ENCODE measurements at places on chromosomes 5 and 9.

GRCh38 chr9:79542735-79543620 lies 28.8 kb upstream of the TLE4 start:
- DNase-seq, result no peak

DNA sequence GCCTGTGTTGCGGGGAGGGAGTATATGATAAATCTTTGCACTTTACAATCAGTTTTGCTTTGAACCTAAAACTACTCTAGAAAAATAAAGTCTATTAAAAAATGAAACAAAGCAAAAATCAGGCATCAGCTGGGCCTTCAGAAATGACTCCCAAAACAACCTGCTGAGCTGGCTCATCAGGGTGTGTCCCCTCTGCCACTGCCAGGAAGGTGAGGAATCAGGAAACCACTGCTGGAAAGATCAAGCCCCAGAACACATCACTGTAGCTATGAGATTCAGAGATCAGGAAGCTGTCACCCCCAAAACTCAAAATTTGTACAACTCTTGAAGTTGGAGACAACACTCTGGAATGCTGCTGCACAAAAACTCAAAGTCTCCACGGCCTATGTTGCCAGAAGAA lies 40.5 kb upstream of the TBCA start:
- no peak for DNase-seq

DNA sequence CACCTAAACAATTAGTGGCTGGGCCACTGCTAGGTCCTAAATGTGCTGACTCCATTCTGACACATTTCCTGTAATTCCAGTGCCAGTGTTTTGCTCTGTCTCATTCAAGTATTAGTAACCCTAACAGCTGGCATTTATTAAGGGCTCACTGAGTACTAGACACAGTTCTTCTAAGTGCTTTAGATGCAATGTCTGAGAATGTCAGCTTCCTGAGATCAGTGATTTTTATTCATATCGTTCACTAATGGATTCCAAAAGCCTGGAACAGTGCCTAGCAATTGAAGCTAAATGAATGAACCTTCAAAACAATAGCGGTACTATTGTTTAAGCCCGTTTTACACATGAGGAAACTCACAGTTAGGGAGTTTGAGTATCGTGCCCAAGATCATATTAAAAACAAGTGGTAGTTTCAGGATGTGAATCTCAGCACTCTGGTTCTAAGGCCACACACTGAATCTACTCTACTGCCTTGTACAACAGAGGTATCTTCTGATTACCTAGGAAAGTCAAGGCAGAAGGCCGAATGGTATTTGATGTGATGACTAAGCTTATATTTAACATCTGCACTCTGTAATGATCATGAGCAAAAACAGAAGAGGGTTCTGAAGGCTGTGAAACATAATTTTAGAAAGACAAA lies 304.0 kb downstream of the PJA2 start:
- no peak for DNase-seq

DNA sequence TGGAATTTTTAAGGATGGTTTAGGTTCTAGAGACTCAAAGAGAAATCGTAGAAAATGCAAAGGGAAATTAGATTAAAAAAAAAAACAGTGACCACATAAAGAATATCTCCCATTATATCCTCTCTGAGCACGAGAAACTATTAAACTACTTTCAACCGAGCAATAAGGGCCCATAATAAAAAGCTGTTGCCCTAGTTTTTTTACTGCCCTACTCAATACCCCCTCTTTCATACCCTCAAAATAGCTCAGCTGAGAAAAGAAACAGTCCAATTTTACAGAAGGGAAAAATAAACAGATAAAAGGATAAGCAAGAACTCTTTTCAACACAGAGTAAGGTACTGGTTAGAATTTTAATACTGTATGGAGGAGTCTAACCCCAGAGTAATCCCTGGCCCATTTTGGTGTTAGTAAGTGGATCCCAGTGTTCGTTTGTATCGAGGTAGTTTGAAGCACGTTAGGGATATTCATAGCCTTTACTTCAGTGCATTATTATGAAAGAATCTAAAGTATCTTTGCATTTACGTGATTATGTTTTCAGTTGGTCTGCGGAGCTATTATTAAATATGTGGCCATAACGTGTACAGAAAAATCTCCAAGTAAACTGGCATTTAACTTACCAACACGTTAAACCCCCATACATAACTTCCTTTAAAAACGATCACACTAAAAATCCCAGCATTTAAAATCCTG lies 980 bp upstream of the RHOBTB3 start:
- no peak for DNase-seq

GRCh38 chr9:23686257-23686656 lies 139.8 kb downstream of the ELAVL2 start:
- DNase-seq, result no peak

- no peak for DNase-seq
Measured at GRCh38 chr9:128860937-128861336, 20.8 kb downstream of the KYAT1 start.

DNA sequence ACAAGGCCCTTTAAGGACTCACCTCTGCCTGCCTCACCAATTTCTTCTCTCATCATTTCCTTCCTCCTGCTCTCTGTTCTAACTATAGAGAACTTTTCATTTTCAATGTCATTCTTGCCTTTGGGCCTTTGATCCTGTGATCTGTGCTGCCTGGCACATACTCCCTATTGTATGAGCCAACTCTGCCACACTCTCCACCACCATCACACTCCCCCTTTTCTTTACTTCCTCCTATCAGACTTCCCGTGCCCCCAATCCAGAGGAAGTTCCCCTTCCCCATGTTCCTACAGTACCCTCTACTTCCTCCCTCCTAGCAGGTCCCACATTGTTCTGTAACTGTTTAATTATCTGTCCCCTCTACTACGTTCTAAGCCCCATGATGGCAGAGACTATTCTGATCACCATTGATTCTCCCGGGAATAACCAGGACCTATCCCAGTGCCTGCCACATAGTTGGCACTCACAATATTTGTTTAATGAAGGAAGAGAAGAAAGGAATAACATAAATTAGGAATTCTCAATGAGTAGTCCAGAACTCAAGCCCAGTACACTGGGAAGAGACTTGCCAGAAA lies 27.5 kb downstream of the ADAM19 start:
- peak; percentile 46 for DNase-seq

DNA sequence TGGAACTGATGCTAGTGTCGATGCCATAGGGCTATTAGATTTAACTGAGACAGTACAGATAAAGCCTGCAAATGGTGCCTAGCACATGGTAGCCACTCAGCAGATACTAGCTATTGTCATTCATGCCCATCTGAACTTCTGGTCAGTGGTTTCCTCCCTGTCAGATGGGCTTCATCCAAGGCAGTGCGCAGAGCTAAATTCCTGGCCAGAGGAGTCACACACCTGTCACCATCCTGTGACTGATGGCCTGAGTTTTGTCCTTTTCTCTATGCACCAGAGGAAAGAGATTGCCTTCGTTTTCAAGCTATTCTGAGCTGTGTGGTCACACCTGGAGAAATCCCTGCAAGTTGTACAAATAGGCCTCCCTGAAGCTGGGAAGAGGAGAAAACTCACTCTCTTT lies 34.7 kb downstream of the MSX2 start:
- no peak for DNase-seq

DNA sequence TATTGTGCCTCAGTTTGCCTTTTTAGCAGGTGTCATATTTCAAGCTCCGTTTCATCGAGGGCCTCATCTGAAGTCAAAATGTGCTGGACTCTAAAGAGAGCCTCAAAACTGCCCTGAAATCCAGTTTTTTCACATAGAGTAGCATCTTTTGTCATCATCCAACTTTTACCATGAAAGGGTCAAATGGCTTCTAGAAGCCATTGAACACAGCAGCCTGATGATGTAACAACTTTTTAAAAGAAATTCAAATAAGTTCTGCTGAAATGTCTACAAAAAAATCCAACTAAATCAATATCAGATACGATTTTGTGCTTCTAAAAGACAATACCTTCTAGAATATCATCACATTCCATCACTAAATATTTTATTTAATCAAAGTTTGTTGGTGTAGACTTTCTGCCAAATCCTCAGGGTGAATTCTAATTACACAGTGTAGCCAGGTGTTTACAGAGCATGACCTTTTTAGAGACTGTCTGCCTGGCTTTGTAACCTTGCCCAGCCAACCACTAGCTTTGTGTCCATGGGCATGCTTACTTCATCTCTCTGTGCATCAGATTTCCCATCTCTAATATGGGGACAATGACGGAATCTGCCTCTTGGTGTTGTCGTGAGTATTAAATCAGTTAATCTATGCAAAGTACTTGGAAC lies 505.0 kb downstream of the EBF1 start:
- no peak for DNase-seq

DNA sequence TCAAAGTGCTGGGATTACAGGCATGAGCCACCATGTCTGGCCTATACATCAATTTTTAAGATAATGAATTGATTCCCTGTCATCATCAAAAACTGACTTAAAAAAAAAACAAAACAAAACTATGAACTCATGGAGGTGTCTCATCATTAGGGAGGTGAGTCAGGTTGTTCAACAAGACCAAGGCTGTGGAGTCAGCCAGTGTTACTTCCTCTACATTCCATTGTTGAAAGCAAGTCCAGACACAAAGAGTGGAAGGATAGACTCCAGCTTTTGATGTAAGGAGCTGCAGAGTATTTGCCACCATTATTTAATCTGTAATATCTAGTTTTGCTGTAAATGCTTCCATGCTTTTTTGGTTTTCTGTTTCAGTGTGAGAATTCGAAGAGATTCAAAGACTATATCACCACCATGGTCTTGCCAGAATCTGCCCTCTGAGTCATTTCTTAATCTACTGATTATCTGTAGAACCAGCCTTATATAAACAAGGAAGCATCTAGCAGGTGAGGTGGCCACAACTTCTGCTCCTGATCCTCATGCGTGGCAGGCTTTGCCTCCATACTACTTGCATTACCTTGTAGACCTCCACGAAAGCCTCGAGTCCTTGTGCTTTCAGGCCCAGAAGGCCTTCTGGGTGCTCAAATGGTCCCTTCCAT lies 156.1 kb downstream of the FGF1 start:
- DNase-seq, result no peak

DNA sequence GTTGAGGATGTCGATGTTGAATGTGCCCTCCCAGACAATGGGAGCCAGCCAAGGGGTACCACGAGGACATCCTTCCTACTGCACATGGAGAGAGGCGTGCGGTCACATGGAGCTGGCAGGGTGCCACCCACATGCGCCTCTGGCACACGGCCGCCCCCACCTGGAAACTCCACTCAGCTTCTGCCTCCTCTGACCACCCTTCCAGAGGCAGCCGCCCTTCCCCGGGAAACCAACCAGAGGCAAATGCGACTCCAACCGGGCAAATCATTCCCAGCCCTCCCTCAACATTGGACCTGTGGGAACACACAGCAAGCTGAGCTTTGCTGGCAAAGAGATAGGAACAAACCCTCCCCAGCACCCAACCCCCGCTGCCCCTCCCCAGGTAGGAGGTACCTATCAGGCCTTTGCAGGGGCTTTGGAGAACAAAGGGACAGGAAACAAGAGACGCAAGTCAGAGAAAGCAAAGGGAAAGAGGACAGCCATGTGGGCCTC lies 17.5 kb downstream of the ABO start:
- no peak for DNase-seq

DNA sequence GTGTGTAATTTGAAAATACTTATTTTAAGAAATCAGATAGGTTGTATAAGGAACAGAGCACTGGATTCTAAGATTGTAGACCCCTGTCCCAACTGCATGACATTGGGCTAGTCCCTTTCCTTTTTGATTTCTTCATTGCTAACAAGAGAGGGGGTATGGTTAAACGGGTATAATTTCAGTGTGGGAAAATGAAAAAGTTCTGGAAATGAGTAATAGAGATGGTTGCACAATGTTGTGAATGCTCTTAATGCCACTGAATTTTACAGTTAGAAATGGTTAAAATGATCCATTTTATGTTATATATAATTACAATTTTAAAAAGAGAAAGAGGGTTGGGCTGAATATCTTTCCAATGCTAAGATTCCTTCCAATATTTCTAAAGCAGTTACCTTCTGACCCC lies 103.3 kb upstream of the LHFPL2 start:
- DNase-seq, result no peak

GRCh38 chr5:178323961-178324360 lies 91.4 kb upstream of the PHYKPL start:
- DNase-seq, result no peak

- DNase-seq, result no peak
Measured at GRCh38 chr9:20732118-20732517, 48.1 kb downstream of the FOCAD start.

DNA sequence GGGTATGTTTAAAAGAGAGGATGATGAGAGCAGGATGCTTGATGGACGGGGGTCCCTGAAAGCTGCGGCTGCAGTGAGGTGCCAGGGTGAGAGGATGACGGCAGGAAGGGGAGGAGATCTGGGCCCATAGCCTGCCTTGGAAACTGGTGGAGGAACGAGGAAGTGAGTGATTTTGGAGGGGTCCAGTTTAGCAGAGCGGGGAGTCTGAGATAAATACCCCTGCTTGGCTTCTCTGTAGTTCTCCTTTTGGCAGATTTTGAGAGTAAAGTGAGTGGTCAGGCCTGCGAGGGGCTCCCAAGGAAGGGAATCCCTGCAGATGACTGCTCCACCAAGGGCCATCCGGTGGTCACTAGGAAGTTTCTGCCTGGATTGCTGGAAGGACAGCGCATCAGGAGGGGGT lies 98.5 kb upstream of the PTCH1 start:
- DNase-seq, result no peak

DNA sequence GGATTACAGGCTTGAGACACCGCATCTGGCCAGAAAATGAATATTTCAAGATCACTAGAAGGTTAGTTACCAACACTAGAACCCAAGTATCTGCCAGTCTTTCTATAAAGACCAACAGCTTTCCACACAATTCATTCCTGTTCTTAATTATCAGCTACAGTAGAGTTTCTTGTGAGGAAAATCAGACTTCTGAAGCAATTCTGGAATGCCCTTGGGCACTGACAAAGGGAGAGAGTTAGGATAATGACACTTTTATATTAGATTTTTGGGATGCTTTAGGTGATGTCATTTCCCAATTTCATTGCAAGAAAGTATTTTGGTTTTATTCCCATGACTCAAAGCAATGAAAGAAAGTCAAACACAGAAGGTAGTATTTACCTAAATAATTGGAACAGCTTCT lies 497.0 kb upstream of the TUSC1 start:
- no peak for DNase-seq

DNA sequence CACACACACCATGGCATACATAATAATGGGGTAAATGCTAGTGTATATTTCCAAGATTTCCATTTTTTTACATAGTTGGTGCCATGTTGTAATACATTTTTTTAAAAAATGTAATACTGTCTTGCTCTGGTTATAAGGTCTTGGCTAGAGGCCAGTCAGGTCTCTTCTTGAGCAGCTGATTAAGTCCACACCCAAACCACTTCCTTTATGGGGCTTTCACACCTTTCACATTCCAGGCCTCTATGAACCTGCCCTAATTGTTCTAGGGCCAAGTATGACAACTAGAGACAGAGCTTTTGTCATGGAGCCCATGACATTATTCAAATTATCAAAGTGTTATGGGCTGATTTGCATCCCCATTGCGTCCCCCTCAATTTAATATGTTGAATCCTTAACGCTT lies 495.6 kb upstream of the CTNND2 start:
- no peak for DNase-seq

GRCh38 chr5:115419846-115420585 lies 123.6 kb upstream of the CCDC112 start:
- DNase-seq, result peak; percentile 77

DNA sequence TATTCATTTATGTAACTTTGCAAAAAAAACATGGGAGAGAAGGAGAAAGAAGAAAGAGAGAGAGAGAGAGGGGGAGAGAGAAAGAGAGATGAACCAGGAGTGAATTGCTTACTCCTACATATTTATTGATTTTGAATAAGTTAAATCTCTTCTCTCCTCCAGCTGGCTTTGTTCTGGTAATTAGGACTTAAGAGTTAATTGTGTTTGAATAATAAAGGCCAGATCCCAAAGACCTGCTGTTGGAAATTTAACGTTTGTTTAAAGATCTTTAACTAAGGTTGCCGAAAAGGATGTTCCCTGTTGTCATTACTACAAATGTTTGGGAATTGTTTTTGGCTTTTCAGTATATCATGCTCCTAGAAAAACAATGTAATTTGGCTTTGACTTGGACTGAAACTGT lies 473.0 kb downstream of the TUSC1 start:
- DNase-seq, result no peak
